GM23248 (cell line): ENCODE measurements at places on chromosomes 1 and 21.

DNA sequence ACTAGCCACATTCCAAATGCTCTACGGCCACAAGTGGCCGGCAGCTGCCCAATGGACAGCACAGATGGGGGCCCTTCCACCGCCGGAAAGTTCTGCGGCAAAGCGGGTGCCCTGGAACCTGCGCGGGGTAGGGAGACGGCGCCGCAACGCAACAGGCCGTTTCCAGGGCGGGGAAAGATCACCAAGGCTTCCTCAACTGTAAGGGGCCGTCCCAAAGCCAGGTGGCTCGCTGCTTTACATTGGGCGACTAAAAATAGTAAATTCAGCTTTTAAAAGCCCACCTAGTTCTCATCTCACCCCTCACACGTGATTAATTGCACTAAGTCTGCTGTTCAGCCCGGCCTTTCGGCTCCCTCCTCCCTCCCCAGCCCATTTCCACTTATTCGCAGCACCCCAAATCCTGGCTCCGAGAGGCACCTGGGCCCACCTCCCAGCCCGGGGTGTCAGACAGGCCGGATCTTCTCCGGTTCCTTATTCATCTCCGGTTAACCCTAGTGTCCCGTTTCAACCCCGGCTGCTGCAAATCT, 643 bp downstream of the CFAP298 start:
- peak; percentile 71 for DNase-seq

- peak; percentile 53 for DNase-seq
Observed at GRCh38 chr1:186207391-186208085, 167.5 kb downstream of the TPR start.

DNA sequence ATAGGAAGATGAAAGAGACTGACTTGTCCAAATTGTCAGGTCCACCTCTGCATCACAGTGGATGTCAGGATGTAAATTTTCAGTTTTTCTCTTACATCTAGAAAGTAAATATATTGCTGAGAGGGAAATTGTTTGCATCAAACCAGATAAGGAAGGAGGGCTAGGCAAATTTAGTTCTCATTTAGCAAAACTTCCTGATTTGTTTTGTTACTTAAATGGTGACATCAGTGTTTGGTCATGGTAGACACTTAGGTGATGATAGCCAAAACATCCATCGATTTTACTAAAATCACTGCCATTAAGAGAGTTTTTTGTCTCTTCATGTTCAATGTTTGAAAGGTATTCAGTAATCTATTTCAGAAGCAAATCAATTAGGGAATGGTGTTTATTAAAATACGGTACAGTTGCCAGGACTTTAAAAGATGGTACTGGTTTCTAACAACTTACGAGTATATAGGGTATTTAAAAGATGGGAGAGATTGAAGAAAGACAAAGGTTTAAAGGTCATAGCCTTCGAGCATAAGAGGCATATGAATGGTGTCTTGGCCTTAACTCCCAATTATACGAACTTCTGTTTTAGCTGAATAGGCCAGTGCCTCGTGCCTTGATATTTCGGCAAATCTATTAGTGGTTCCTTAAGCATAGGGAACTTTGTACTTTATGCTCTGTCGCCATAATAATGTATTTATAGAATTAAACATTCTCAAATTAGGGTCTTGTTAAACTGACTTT, 3.0 kb downstream of the IER5 start:
- DNase-seq: no peak

DNA sequence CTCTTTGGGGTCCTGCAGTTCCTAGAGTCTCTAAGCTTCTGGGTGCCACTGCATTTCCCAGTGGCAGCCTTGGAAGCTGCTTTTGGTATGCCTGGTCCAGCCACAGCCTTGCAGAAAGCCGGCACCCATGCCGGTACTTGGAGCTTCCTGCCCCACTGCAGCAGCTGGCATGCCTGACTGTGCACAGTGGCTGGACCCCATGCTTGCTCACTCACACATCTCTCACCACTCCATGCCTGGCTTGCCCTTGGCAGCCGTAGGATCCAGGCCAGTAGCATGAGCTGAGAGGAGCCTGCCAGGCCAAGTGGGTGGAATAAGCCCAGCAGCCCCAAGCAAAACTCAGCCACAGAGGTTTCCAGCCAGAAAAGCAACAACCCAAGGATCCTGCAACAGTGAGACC, 20.3 kb upstream of the FNBP1L start:
- DNase-seq: no peak

DNA sequence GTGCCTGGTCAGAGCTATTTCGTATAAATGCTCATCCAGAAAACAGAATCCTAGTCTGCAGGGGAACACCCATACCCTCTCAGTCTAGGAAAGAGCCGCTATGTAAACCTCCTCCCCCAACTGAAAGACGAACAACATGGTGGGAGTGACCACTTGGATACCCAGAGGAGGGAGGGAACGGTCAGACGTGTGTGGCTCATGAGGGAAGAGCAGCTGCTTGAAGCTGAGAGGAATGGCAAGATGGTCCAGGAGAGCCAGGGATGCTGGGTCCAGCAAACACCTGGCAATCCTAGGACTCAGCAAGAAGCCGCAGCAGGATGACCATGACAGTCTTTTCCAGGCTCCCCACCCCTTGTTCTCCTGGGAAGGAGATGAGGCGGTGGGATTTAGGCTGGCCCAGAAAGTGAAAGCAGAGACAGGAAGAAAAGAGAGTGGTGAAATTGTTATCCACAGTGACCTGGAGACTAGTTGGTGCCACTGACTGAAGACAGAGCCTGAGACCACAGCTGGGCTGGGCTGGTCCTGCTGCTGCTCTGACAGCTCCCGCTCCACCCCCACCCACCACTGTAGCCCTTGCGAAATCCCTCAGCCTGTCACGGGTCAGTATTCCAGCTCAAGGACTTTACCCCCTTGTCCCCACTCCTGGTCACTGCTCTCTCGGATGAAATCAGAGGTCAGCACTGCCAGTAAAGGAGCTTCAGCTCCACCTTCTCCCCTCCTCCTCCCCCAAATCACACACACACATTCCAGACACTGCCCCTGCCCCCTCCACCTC, 3.6 kb downstream of the CERS2 start:
- peak; percentile 77 for DNase-seq

- peak; percentile 13 for DNase-seq
Observed at GRCh38 chr1:7705048-7705907, 65.8 kb upstream of the VAMP3 start.

DNA sequence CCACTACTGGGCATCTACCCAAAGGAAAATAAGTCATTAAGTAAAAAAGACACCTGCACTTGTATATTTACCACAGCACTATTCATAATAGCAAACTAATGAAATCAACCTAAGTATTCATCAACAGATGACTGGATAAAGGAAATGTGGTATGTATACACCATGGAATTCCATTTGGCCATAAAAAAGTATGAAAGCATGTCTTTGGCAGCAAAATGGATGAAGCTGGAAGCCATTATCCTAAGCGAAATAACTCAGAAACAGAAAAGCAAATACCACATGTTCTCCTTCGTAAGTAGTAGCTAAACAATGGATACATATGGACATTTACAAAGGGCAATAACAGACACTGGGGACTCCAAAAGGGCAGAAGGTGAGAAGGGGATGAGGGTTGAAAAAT, 485.7 kb upstream of the BRINP3 start:
- no peak for DNase-seq

DNA sequence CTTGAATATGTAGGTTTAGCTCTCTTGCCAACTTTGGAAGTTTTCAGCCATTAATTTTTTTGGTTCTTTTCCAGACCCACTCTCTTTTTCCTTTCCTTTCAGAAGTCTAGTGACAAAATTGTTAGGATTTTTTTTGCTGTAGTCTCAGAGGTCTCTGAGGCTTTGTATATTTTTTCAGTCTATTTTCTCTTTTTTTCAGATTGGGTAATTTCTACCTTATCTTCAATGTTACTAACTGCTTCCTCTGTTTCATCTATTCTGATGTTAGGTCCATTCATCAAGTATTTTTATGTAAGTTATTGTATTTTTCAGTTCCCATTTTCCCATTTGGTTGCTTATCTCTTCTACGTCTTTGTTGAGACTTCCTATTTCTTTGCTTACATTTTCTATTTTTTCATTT, 15.7 kb downstream of the RGS2 start:
- no peak for DNase-seq

DNA sequence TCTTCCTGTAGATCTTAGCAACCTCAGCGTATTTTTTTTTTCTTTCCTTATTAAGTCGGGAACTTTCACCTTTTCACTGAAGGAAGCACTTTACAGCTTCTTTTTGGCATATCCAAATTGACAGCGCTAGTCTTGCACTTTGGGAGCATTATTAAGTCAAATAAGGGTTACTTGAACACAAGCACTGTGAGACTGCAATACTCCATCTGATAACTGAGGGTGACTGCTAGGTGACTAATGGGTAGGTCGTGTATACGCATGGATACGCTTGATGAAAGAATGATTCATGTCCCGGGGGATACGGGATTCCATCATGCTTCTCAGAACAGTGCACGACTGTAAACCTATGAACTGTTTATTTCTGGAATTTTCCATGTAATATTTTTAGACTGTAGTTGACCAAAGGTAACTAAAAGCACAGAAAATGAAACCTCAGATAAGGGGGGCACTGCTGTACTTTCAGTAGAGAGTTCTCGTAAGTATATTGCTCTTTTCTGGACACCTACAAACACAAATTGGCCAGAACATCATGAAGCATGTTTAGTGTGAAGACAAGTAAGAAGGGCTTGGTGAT, 364.7 kb downstream of the SMYD3 start:
- DNase-seq: peak; percentile 94

- DNase-seq: no peak
Observed at GRCh38 chr21:43832648-43833047, 32.4 kb upstream of the AGPAT3 start.

- DNase-seq: no peak
Observed at GRCh38 chr1:210291081-210291764, 37.5 kb upstream of the HHAT start.

GRCh38 chr1:14983277-14983676, 170.3 kb upstream of the TMEM51 start:
- no peak for DNase-seq

- peak; percentile 82 for DNase-seq
Observed at GRCh38 chr1:33984906-33985565, 121.2 kb downstream of the HMGB4 start.

DNA sequence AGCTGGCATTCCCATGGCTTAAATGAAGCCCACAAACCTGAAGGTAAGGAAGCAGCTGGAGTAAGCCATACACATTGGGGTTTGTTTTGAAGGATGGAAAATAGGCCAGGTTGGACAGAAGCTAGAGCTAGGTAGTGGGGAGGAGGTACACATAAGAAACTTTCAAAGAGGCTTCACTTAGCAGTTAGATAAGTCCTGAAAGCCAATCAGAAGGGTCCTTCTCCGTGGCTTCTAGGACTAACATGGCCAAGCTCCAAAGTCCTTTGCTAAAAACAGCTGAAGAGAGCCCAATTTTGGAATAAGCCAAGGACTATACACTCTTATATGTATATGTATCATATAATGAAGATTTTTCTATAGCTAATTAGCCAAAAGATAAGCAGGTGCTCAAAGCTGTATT, 1.8 kb downstream of the EYA3 start:
- no peak for DNase-seq

GRCh38 chr1:40162753-40163441, 1.7 kb downstream of the RLF start:
- peak; percentile 73 for DNase-seq

DNA sequence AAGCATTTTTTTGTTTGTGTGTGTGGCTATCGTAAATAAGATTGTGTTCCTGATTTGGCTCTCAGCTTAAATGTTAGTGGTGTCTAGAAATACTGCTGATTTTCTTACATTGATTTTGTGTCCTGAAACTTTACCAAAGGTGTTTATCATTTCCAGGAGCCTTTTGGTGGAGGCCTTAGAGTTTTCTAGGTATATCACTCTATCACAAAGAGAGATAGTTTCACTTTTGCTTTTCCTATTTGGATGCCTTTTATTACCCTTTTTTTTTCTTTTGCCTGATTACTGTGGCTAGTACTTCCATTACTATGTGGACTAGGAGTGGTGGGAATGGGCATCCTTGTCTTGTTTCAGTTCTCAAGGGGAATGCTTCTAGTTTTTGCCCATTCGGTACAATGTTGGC, 109.6 kb downstream of the S1PR1 start:
- DNase-seq: no peak

DNA sequence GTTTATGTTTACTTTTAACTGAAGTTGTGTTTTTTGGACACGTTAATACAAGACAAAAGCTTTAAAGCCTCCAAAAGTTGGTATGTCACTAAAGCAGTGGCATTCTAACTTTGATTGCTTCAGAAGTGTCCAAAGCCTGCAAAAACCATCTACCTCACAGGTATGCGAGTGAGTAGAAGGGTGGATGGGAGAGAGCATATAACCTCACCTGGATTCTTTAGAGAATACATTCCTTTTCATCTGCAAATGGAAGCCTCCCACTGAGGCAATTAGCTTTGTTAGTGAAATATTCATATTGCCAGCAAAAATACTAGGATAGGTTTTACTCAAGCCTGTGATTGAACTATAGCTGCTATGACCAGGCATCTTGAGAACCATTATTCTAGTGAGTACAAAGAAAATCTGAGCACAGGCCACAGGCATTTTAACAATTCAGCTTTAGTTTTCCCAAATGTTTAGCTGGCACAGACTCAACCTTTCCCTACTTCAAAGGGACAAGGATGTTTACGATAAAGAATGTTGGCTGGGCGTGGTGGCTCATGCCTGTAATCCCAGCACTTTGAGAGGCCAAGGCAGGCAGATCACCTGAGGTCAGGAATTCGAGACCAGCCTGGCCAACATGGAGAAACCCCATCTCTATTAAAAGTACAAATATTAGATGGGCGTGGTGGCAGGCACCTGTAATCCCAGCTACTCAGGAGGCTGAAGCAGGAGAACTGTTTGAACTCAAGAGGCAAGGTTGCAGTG, 39.7 kb downstream of the MAP3K21 start:
- no peak for DNase-seq

DNA sequence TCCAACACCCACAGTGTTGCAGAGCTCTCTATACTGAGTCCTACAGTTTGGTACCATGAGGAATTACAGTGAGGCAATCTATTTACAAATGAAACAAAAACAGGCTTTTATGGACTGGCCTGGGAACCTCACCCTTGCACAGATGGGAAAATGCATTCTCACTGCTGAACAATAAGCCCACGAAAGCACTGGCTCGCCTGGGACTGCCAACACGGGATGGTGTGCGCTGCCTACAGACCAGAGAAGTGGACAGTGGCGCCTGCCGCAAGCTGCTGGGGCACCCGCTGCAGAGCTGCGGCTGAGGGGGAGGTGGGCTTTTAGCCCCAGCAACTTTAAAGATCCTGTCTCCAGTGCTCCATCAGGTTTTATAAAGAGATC, 28.5 kb upstream of the ABCG1 start:
- DNase-seq: no peak

GRCh38 chr21:27590271-27590670, 623.4 kb upstream of the ADAMTS5 start:
- DNase-seq: peak; percentile 96

DNA sequence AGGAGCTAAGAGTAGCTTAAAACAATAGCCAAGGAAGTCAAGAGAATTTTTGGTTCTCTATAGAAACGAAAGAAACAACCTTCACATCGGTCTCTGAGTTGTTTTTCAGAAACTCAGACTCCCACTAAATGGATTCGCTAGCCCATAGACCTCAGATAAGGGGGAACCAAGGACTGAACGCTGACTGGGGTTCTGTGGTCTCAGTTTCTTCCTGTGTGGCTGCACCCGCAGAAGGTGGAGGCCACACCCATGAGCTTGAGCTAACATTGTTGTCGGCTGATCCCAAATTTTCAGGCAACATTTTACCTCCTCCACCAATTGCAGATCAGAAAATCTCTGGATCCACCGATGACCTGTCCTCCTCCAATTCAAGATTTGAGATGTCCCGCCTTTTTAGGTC, 456.1 kb downstream of the AJAP1 start:
- DNase-seq: no peak
